ENCODE measurements at places on chromosomes 4 and X.

GRCh38 chrX:16718824-16719333 lies 533 bp upstream of the SYAP1 start:
- DNase-seq = no peak

- DNase-seq = peak; percentile 9
Measured at GRCh38 chr4:76748649-76749048, 149.3 kb downstream of the SOWAHB start.

- DNase-seq = no peak
Measured at GRCh38 chrX:15150586-15150985, 119.3 kb downstream of the ASB9 start.

DNA sequence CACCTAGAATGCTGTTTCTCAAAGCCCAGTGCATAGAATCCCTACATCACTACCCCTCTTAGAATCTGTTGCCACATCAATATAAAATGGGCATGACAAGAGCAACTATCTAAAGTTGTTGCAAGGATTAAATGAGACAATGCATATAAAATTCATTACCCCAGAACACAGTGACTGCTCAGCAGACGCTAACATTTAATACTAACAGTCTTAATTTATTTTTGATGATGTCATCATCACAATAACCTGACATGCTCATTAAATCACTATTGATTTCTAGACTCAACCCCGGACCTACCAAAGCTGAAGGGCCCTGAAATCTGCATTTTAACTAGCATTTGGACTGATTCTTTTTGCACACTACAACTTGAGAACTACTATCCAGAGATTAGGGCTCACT lies 3.9 kb downstream of the ARSJ start:
- DNase-seq = no peak

Data from stimulated activated naive CD8-positive, alpha-beta T cell treated with anti-CD3 and anti-CD28 coated beads, Interleukin-15, Interleukin-2, amounts not matched to agents 100 U/mL and 50 U/mL, for 24 hours (primary cell).